Caudate nucleus (tissue), 63 donors: ENCODE measurements at places on chromosomes 3 and 15.

- no peak for DNase-seq
Observed at GRCh38 chr15:70235347-70235746, 137.6 kb upstream of the TLE3 start.

DNA sequence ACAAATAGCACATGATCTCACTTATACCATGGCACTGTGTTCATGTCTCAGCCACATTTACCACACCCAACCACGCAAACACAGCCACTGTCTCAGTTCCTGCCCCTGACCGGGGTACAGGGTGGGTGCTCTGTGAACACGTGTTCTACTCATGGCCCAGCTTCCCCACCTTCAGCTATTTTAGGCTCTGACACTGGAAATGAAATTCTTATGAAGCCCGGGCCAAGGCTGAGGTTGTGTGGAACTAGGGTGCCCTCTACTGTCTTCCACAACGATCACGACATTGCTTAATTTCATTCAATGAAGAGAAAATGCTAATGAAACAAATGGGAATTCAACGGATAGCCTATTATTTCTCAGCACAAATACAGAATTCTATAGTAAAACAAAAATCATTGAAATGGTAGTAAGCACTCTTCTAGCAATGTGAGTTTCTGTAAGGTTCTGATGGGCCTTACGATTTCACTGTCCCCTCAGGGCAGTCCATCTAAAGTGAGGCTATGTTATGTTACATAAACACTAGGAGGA, 2.1 kb upstream of the GABRA5 start:
- no peak for DNase-seq

DNA sequence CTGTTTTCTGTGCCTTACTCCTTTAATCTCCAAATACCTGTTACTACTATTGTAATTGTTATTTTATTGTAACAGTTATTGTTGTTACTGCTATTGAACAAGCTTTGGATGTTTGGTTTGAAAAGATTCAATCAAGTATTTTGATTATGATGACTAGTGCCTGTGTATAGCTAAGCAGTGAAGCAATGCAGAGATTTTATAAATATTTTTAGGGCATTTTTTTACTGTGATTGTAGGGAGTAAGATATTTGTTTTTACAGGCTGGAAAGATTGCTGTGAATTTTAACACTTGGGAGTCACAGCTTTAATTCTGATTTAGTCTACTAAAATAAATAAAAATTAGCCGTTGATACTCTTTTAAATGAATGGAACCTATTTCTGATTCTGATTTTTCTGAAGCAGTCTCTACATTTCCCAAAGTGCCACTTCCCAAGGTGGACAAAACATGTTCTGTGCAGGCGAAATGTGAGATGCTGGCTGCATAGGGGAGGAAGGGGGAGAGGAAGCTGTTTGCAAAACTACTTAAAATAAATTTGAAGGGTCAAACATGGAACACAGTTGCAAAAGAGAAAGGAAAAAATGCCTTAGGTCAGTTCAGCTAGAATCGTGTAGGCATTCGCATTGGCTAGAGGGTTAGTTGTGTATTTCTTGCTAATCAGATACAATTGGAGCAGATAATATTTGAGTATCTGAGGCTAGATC, 25.7 kb downstream of the EEFSEC start:
- no peak for DNase-seq

DNA sequence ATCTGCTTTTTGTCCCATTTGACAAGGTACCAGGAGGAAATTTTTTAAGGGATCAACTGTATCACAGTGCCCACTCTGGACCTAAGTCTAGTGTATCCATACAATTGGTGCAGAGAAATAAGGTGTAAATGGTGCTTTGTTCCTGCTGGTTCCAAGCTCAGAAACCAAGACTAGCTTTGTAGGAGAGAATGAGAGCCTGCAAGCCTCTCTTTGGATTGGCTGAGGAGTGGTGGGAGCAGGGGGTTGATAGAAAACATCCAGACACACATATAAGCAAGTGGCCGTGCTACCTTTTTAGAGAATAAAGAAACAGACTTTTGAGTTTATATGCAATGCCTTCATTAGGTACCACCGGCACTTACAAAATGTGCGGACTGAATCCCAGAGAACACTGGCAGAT, 45.8 kb downstream of the ARPP21 start:
- DNase-seq, result no peak

DNA sequence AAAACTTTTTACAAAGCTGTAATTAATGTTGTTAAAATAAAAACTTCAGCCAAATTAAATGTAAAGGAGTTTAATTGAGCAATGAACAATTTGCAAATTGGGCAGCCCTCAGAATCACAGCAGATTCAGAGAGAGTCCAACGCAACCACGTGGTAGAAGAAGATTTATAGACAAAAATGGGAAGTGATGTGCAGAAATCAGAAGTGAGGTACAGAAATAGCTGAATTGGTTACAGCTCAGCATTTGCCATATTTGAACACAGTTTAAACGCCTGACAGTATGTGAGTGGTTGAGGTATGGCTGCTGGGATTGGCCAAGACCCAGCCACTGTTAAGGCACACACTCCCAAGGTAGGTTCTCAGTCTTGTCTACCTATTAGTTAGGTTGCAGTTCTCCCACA, 14.4 kb upstream of the PLA2G4D start:
- no peak for DNase-seq

- DNase-seq, result no peak
Observed at GRCh38 chr3:43892526-43892925, 201.8 kb downstream of the ABHD5 start.

- no peak for DNase-seq
Observed at GRCh38 chr3:56942523-56942922, 117.9 kb upstream of the SPATA12 start.

DNA sequence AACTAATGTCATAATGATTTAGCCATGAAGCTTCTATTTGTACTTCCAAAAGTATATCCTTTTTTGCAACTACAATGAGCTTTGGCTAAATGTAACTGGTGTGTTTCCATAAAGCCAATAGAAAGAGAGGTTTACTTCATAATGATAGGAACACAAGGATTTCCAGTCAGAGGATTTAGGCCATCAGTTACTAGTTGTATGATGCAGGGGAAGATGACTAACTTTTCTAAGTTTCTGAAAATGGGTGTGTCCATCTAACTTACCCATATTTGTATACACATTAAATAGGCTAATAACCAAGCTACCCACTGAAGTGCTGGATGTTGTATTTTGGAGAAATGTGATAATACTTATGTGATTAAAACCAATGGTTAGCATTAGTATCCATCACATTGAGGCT, 55.7 kb downstream of the SLC4A7 start:
- DNase-seq, result no peak

DNA sequence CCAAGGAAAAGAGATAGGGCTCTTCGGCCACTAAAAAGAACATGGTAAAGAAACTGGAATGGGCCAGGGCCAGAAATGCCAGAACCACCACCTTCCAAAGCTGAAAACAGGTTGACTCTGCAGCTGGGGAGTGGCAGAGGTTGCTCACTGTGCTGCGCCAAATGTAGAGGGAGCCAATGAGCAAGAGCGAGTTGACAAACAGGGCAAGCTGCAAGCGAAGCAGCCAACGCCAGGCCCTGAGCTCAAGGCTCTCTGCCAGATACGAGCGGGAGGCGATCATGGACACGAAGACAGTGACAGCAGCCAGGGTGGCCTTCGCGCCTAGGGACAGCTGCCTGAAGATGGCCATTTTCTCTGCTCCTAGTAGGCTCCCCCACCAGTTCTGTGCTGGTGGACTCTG, 3.1 kb downstream of the GLB1 start:
- no peak for DNase-seq

DNA sequence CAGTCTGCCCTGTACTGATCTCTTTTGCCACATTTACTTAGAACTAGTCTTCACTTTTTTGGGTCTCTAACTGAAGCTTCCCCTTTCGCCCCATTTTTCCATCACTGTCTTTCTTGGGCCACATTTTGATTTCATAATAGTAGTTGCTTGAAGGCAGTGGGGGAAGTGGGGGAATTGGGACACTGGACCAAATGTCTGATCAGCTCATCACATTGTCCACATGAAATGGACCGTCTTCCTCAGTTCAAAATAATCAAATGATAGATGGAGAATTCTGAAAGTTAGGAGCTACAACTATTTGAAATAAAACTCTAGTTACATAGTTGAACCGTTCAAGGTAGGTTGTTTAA, 747 bp downstream of the PDCD6IP start:
- DNase-seq, result no peak

- no peak for DNase-seq
Observed at GRCh38 chr3:9855594-9855993, 11.8 kb upstream of the RPUSD3 start.

- DNase-seq, result no peak
Observed at GRCh38 chr15:89165677-89166076, 55.7 kb downstream of the RLBP1 start.

DNA sequence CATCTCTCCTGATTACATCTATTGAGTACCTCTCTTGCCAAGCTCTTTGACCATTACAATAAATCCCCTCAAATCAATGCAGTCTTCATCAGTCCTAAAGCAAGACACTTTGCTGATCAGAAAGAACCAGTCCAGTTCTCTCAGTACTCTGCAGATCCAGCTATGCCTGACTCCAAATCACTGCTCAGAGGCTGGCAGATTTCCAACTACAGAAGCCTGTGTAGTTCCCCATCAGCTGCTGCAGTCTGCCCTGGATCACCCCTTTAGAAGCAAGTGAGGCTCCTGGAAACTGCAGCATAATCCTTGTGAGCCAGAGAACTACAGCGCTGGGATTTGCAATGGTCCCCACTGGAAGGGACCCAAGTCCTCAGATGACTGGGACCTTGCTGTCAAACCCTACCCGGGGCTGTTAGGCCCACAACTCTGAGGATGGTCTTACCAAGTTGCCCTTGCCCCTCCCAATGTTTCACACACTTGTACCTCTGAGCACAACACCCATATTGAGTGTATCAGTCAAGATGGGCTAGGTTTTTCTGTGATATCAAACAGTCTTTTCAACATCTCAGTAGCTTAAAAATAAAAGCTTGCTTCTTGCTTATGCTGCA, 81.9 kb upstream of the TOPAZ1 start:
- DNase-seq, result no peak

- no peak for DNase-seq
Observed at GRCh38 chr3:162865466-162865865, 1368.9 kb downstream of the OTOL1 start.

DNA sequence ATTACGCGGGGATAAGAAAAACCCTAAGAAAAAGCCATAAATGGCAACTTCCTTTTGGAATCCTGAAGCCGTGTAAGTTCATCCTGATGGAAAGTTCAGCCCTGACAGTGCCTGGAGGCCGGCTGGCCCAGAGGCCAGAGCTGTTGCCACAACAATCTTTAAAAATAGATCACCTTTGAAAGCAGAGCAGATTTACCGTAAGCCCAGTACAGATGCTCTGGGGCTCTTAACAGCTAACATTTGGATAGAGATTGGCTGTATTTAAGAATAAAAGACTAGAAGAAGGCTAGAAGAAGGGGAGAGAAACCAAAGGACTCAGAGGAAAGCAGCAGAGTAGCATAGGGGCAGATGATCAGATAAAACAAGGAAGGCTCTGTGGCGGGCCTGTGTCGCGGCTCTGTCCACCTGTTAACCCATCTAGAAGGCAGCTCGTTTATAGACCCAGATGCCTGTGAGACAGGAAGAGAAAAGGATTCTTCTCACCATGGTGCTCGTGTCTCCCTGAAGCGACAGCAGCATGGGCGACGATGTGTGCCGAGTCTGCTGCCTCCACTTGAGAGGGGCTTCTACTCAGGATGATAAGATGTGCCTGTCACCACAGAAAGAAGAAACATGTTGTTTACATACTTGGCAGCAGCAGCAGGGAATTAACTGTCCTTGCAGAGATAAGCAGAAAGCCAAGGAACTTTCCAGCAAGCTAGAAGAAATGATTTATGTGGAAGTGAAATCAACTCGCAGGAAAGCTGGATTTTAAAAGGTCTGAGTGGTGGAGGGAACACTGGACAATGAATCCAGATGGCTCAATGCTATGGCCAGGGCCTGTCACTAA, 69.9 kb downstream of the SYNM start:
- DNase-seq, result no peak

- DNase-seq, result no peak
Observed at GRCh38 chr3:168884353-168884903, 779.1 kb downstream of the MECOM start.

DNA sequence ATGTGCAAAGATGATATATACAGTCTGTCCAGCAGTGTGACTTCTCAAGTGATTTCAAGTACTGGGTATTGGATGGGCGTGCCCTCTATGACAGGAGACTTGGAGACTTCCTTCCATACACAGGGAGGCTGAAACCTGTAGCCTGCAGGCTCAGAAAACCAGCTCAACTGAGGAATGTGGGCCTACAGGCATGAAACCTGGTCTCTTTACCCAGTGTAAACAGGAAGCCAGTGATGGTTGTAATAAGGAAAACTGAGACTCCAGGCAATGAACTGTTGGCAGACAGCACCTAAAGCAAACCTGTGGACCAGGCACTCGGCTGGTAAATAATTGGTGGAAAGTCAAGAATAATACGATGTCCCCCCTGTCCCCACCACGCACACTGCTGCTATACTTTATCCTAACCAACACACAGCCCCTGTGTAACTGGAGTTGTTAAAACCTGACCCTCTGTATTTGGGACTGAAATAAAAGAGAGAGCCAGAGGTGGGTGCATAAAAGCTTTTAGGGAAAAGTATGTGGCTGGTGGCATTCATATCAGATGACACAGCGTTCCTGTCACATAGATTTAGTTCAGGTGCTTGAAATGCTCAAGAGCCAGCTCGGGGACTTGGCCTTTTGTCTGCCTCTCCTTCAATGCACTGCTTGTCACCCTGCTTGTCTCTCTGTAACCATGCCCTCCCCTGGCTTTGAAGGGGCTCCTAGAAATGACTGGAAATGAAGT, 144.7 kb downstream of the TPRG1 start:
- DNase-seq, result no peak

DNA sequence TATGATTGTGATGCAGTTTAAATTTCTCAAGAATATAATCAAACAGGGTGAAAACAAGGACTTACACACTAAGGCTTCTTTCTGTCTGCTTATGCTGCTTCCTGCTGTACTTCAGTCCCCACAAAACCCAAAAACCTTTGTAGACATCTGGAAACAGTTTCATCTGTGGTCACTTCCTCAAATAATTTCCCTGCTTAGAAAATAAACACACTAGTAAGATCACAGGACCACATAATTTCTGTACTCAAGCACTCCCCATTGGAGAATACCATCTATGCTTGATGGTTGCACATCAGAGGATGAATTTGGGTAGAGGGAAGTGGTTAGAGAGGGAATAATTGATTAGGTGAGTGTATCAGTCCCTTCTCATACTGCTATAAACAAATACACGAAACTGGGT, 266.2 kb downstream of the LSAMP start:
- no peak for DNase-seq

GRCh38 chr3:32274306-32274705, 35.8 kb downstream of the CMTM8 start:
- DNase-seq, result no peak

DNA sequence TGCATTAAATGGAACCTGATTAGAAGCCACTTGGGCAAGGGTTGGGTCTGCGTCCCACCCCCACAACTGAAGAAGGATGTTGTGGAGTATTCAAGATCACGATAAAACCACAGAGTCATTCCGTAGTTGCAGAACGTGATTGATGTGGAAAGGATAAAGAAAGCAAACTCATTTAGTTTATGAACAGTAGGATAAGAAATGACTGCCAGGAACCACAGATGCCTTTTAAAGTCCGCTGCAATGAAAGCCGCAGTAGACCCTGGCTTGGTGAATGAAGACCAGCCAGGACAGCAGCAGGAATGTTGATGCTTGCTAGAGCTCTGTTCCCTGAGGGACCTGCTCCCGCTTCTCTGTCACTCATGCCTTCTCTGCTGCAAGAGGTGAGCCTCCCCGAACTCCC, 111.5 kb downstream of the GABRG3 start:
- DNase-seq, result no peak

GRCh38 chr3:46209746-46210470, 1.8 kb upstream of the CCR1 start:
- DNase-seq, result no peak
